ENCODE measurements at places on chromosomes 5 and 9.

- no peak for DNase-seq
Measured at GRCh38 chr9:4490705-4491625, 697 bp downstream of the SLC1A1 start.

DNA sequence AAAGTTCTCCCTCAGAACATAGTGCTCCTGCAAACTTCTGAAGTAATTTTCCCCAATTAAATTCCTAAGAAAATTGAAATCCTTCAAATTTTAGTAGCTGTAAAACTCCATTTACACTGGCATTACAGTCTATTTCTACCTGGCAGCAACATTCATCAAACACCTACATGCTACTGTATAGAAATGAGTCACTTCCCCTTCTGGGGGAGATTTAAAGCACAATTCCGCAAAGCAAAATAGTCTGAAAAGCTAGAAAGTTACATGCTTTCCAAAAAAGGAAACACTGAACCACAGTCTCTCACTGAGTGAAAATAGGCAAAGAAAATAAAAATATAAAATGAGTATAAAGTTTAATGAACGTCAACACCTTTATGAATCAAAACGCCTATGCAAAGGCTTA, 43.3 kb downstream of the MCTP1 start:
- no peak for DNase-seq

- DNase-seq: no peak
Measured at GRCh38 chr9:15743512-15743911, 190.7 kb downstream of the CCDC171 start.

GRCh38 chr9:124776954-124777648, at the start of gene OLFML2A:
OLFML2A (plus strand) TSS chr9:124777133; CDS start chr9:124777271, 138 bp downstream.
- peak; percentile 14 for DNase-seq
